GM04504 (cell line): ENCODE measurements at places on chromosomes 7 and 10.

- DNase-seq = no peak
Measured at GRCh38 chr10:70634011-70634410, 31.5 kb upstream of the PRF1 start.

- DNase-seq = no peak
Measured at GRCh38 chr7:151470711-151471110, 30.8 kb upstream of the CRYGN start.

- no peak for DNase-seq
Measured at GRCh38 chr7:66036788-66037187, 38.8 kb upstream of the ASL start.

DNA sequence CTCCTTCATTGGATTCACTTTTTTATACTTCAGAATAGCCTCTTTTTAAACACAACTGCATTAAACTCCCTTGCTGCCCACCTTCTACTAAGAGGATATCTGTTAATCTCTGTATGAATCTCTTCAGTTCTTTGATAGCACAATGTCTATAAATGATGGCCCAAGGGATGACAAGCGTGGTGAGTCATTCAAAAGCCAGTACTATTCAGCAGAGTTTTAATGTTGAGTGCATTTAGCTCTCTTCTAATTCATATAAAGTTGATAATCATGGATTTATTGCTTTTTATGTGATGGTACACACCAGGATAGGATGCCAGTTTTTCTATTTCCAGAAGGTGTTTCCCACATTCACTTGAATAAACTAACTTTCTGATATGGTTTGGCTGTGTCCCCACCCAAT, 57.4 kb upstream of the HECTD2 start:
- no peak for DNase-seq

DNA sequence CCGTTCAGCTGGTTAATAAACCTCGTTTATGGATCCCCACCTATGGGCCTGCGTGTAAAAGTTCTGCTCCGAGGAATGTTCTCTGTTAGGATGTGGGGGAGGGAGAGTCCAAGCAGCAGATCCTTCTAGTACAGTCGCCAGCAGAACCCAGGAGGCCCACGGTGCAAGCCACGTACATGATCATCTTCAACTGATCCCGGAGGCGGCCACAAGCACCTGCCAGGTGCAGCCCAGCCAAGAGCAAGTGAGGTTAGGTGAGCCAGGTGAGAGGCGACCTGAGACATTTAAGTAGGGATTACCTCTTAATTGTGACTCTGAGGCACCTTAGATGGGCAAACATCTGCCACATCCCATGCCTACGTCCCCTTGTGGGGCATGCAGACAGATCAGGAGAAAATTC, 18.0 kb upstream of the FGFR2 start:
- DNase-seq = no peak

DNA sequence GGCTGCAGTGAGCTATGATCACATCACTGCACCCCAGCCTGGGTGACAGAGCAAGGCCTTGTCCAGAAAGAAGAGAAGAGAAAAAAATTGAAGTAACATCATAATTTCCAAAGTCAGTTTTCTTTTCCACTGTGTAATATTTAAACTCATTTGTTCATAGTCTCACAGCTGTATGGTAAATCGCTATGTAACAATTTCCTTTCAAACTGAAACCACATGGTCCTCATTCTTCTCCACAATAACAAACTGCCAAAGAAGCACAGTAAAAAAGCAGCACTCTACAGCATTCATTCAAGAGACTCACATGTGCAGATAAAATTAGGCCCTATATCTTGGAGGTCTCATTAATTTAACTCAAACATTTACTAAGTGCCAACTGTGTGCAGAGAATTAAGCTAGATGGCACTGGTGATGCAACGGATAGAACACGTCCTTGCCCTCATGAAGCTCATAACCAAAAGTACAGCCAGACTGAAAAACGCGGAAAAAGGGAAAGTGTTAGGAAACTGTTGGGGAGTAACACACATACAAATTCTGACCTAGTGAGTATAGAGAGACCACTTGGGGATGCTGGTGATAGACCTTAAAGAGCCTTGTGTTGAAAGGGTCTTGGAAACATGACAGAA, 174.0 kb upstream of the KCTD7 start:
- DNase-seq = no peak

GRCh38 chr7:41182782-41183181, 520.1 kb downstream of the INHBA start:
- no peak for DNase-seq

DNA sequence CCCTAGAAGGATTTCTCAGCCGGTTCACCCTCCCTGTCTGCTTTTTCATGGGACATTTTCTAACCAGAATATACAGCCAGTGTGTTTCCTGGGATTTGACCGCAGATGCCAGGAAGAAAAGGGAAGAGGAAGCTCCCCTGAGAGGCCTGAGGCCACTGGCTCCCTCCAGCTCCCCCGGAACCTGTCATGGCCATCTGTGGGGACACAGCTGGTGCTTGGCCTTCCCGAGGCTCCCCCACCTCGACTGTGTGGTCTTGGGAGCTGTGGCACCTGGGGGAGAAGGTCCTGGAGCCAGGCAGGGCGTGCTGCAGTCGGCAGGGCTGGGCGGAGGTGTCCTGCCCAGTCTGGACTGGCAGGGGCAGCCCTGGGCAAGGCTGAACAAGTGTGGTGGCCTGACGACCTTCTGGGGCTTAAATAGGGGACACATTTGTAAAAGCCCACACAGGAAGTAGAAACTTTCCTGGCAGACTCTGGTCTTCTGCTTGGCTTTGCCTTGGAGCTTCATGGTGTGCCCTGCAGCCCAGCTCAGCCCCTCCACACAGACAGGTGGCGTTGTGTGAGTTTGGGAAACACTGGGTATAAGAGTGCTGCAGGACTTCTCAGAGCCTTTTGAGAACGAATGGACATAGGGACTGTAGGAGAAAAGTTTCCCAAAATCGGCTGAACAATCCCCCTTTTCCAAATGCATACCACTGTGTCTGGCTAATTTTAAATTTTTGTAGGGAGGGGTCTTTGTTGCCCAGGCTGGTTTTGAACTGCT, 6.8 kb downstream of the BRI3 start:
- no peak for DNase-seq

DNA sequence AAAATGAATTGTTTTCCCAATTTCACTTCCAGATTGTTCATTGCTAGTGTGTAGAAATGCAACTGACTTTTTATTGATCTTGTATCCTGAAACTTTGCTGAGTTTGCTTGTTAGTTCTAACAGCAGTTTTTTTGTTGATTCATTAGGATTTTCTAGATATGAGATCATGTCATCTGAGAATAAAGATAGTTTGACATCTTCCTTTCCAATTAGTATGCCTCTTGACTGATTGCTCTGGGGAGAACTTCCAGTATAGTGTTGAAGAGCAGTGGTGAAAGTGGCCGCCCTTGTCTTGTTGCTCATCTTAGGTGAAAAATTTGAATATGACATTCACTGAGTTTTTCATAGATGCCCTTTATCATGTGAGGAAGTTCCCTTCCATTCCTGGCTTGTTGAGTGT, 11.9 kb upstream of the SUN1 start:
- no peak for DNase-seq

GRCh38 chr10:129761197-129761972, 202.7 kb downstream of the EBF3 start:
- DNase-seq = no peak

DNA sequence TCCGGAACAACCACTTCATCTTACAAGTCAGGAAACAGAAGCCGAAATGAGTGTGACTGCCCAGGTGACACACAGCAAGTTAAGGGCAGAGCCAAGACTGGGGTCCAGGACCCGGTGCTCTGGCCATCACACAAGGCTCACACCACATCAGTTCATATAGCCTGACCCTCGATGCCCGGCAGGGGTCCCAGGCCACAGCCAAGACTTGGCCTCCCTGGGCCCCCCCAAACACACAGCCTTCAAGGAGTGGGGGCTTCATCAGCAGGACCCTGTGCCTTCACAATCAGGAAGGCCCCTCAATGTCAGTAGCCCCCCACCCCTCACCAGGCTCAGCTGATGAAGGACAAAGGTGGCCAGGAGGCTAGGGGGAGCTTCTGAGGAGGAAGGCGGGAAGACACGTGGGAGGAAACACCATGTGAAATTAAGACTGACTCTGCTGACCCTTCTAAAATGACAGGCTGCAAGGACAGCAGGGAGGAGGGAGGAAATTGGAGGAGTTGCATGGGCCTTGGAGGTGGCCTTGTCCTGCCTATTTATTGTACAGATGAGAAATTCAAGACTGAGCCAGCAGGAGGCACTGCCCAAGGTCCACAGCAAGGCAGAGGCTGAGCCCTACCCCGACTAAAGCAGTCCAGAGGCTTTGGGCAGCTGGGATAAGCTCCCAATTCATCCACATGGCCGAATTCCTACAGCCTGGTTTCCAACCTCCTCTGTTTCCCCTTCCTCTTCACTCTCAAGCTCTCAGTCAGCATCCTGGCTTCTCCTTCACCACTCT, 216.1 kb upstream of the ZMIZ1 start:
- no peak for DNase-seq

- DNase-seq = no peak
Measured at GRCh38 chr7:30896036-30896435, 15.6 kb upstream of the AQP1 start.

DNA sequence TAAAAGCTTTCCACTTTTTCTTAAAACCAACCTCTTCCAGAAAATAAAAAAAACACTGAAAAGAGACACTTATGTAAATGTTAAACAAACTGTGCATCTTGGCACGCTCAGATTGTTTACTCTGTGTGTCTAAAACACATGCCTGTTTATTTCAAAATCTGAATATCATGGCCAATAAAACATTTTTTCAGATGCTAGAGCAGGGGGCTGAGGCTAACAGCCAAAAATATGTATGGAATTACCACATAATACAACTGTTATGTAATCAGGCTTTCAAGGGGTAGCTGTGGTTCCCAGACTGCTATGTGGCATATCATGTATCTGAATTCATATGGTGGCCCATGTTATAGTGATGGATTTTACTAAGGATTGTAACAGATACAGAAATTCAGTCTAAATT, 130.4 kb downstream of the HIBADH start:
- no peak for DNase-seq

GRCh38 chr7:76356823-76357222, 2.0 kb downstream of the YWHAG start:
- no peak for DNase-seq

GRCh38 chr7:85114342-85114741, 72.5 kb downstream of the SEMA3D start:
- DNase-seq = no peak

- no peak for DNase-seq
Measured at GRCh38 chr7:152312316-152312715, 123.5 kb downstream of the KMT2C start.

GRCh38 chr7:86949052-86949778, 110.2 kb downstream of the ELAPOR2 start:
- no peak for DNase-seq

DNA sequence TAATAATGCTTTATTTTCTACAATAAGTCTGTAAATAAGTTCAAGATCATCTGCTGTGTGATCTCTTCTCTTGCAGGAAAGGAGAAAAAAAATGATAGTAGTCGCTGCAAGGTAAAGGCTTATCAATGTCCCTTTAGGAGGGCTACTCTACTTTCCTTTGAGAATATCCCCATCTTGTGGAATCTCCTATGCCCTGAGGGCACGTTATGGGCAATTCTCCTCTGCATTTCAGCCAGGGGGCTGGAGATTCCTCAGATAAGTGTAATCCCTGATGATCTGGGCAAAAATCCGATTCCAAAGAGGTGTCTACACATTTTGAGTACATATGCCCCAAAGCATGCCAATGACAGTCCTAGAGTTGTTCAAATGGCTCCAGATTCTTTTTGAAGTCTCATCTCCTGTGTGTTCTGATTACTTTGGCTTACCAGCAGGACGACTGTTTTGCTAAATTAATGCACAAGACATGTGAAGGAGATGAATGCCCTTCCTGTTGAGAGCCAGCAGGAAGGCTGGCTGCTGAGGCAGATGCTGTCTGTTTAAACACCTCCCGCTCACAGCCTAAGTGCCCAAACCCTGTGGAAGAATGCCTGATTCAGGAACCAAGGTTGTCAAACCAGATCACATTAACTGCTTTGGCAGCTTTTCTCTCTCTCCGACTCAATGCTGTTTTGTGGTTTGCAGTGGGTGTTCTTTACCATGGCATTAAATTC, 171.2 kb upstream of the COL1A2 start:
- DNase-seq = peak; percentile 14
